ENCODE measurements at places on chromosomes 12 and 14. TPM values are rescaled to one million over a fixed set of nuclear protein-coding genes. Genes with fewer than 3 reads are reported as not detected.

- no peak overlapping the region for H3K27ac ChIP-seq
- peaks cover 22% of the 10 kb centered on the region for H3K27me3 ChIP-seq
- H3K4me1 ChIP-seq = no peaks in the 10 kb centered on the region
Measured at GRCh38 chr14:105894978-105895881, 368.8 kb downstream of the TMEM121 start.

DNA sequence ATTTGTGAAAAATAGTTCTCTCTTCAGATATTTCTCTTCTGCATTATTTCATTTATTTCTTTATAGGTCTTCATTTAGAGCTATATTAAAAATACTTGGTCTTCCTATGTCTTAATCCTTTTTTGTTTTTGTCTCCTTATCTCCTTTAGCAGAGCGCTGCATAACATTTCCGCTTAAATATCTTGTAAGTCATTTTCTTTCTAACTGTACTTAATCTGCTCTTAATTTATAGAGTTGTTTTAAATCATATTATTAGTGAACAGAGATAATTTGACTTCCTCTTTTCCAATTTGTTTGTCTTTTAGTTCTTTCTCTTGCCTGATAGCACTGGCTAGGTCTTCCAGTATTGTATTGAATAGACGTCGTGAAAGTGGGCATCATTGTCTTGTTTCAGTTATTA, 18.0 kb downstream of the LUM start:
- no peaks in the 10 kb centered on the region for H3K36me3 ChIP-seq
- no peaks in the 10 kb centered on the region for H3K4me1 ChIP-seq
- no peak overlapping the region for H3K27ac ChIP-seq
- peaks cover 2% of the 10 kb centered on the region for H3K27me3 ChIP-seq

- no peaks in the 10 kb centered on the region for H3K4me1 ChIP-seq
- H3K4me3 ChIP-seq = no peak overlapping the region
- DNase-seq = no peak
- no peaks in the 10 kb centered on the region for H3K27me3 ChIP-seq
- no peaks in the 10 kb centered on the region for H3K36me3 ChIP-seq
Measured at GRCh38 chr12:59723520-59723919, 127.7 kb downstream of the SLC16A7 start.

GRCh38 chr12:100293017-100293416, 26.0 kb downstream of the SCYL2 start:
- no peaks in the 10 kb centered on the region for H3K4me1 ChIP-seq
- H3K27ac ChIP-seq = no peak overlapping the region
- H3K27me3 ChIP-seq = no peaks in the 10 kb centered on the region

- no peaks in the 10 kb centered on the region for H3K27me3 ChIP-seq
- peak overlapping the region; percentile 86 for H3K4me3 ChIP-seq
- H3K27ac ChIP-seq = peak overlapping the region; percentile 84
- peaks cover 4% of the 10 kb centered on the region for H3K36me3 ChIP-seq
- H3K4me1 ChIP-seq = peaks cover 4% of the 10 kb centered on the region
Measured at GRCh38 chr14:100285913-100286400, 20.3 kb downstream of the SLC25A29 start.

- no peaks in the 10 kb centered on the region for H3K4me1 ChIP-seq
- no peaks in the 10 kb centered on the region for H3K27me3 ChIP-seq
- H3K27ac ChIP-seq = no peak overlapping the region
- no peaks in the 10 kb centered on the region for H3K36me3 ChIP-seq
Measured at GRCh38 chr12:127723251-127723650, 543.7 kb upstream of the TMEM132C start.

DNA sequence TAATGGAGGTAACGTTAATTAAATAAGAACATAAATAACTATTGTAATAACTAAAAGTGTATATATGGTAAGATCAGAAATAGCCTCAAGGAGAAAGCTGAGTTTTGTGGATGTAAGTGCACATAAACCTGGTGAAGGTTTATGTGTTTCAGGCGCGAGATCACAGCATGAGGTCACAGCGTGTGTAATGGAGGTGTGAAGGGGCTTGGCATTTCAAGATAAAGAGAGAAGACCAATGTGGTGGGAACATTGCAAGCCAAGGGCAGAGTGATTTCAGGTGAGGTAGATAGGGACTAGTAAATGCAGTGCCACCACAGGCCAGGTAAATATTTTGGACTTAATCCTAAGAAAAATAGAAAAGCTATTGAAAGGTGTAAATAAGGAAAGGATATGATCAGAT, 21.7 kb upstream of the KICS2 start:
- no peaks in the 10 kb centered on the region for H3K36me3 ChIP-seq
- H3K27me3 ChIP-seq = peaks cover 9% of the 10 kb centered on the region
- no peak overlapping the region for H3K4me3 ChIP-seq
- H3K4me1 ChIP-seq = no peaks in the 10 kb centered on the region

DNA sequence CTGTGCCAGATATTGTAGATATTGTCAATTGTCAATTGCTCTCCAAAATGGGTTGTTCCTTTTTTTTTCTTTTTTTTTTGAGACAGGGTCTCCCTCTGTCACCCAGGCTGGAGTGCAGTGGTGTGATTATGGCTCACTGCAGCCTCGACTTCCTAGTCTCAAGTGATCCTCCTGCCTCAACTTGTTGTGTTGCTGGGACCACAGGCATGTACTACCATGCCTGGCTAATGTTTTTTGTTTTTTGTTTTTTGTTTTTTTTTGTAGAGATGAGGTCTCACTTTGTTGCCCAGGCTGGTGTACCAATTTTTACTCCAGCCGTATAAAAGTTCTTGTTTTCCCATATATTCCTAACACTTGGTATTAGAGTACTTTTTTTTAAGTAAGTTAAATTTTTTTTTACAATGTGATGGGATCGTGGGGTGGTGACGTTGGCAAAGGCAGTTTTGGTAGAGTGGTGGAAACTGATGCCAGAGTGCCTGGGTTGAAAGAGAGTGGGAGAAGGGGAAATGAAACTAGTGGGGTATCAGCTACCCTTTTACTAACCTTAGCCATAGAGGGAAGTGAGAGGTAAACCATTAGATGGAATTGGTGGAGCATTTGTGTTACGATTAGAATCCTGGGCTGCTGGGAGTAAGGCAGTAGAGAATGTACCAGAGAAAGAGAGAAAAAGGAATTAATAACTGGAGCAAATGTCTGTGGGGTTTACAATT, 33.0 kb upstream of the CFAP54 start:
- DNase-seq = no peak
- H3K4me3 ChIP-seq = no peak overlapping the region
- H3K27ac ChIP-seq = no peak overlapping the region

GRCh38 chr14:97760050-97760449, 962.9 kb downstream of the VRK1 start:
- no peaks in the 10 kb centered on the region for H3K36me3 ChIP-seq
- H3K27ac ChIP-seq = no peak overlapping the region
- no peak overlapping the region for H3K4me3 ChIP-seq

DNA sequence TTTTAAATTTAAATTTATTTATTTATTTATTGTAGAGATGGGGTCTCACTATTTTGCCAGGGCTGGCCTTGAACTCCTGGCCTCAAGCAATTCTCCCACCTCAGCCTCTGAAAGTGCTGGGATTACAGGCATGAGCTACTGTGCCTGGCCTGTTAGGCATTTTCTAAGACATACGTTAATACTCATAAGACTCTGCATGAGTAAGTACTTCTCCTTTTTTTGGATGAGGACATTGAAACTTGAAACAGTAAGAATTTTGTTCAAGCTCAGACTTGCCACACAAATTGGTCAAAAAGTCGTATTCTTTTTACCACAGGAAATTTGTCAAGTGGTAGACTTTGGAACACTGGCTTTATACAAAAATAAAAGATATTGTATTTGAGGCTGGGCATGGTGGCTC, 187.4 kb upstream of the RASSF8 start:
- DNase-seq = no peak
- no peaks in the 10 kb centered on the region for H3K36me3 ChIP-seq
- H3K27ac ChIP-seq = no peak overlapping the region
- H3K27me3 ChIP-seq = no peaks in the 10 kb centered on the region

GRCh38 chr14:72000907-72001306, 68.7 kb downstream of the RGS6 start:
- H3K27me3 ChIP-seq = peaks cover 4% of the 10 kb centered on the region
- no peak overlapping the region for H3K4me3 ChIP-seq
- no peaks in the 10 kb centered on the region for H3K4me1 ChIP-seq
- H3K36me3 ChIP-seq = no peaks in the 10 kb centered on the region
- DNase-seq = no peak

DNA sequence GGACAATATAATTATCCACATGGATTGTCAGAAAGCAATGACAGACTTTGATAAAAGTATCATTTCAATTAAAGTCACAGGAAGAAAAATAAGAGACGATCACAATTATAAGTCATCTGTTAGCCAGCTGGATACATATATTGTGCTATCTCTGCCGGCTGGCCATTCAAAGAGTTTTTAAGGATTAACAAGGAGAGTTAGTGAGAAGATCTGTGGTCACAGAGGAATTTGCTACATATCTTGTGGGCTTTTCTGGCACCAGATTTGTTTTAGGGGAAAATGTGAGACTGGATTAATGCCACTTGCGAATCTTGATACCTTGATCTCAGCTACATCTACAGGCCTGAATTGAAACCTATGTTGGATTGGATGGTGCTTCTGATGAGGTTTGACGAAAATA, 90.9 kb upstream of the MANSC4 start:
- H3K4me1 ChIP-seq = peaks cover 9% of the 10 kb centered on the region
- DNase-seq = no peak
- H3K27ac ChIP-seq = no peak overlapping the region

- H3K4me1 ChIP-seq = no peaks in the 10 kb centered on the region
- no peaks in the 10 kb centered on the region for H3K36me3 ChIP-seq
- peaks cover 3% of the 10 kb centered on the region for H3K27me3 ChIP-seq
- no peak for DNase-seq
- no peak overlapping the region for H3K27ac ChIP-seq
Measured at GRCh38 chr14:90695997-90696660, 120.1 kb downstream of the TTC7B start.

DNA sequence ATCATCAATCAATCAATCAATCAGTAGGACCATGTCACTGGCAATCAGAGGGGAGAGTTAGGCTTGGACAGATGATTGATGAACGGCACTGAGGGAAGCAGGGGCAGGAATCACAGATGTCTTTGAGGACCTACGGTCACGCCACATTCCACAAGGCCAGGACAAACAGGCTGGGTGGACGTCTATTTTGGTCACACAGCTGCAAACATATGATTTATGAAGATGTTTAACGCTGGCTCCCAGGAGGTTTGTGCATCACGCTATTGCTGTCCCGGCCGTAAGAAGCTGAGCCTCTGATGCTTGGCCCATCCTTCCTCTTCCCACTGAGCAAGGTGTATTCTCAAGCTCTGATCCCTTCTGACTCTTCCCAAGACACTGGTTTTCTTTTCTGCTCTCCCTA, 160.8 kb downstream of the FOXN3 start:
- H3K27ac ChIP-seq = no peak overlapping the region
- DNase-seq = no peak
- no peaks in the 10 kb centered on the region for H3K27me3 ChIP-seq
- peaks cover 30% of the 10 kb centered on the region for H3K36me3 ChIP-seq

DNA sequence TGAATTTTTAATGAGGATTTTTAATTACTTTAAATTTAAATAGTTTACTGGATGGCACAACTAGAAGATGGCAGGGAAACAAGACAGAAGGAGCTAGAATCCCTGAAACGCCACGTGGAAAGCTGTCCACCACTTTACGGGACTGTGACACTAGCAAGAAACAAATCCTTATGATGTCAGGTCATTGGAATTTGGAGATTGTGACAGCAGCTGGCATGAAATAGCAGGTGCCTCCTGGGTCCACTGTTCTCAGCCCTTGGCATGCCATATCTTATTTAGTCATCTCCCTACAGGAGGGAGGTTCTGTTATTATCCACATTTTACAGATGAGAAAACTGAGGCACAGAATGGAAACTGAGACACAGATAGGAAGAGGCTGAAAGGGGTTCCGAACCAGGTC, 113.8 kb downstream of the BCL11B start:
- DNase-seq = no peak
- H3K4me3 ChIP-seq = no peak overlapping the region
- H3K27me3 ChIP-seq = peaks cover 5% of the 10 kb centered on the region
- H3K4me1 ChIP-seq = peaks cover 7% of the 10 kb centered on the region

DNA sequence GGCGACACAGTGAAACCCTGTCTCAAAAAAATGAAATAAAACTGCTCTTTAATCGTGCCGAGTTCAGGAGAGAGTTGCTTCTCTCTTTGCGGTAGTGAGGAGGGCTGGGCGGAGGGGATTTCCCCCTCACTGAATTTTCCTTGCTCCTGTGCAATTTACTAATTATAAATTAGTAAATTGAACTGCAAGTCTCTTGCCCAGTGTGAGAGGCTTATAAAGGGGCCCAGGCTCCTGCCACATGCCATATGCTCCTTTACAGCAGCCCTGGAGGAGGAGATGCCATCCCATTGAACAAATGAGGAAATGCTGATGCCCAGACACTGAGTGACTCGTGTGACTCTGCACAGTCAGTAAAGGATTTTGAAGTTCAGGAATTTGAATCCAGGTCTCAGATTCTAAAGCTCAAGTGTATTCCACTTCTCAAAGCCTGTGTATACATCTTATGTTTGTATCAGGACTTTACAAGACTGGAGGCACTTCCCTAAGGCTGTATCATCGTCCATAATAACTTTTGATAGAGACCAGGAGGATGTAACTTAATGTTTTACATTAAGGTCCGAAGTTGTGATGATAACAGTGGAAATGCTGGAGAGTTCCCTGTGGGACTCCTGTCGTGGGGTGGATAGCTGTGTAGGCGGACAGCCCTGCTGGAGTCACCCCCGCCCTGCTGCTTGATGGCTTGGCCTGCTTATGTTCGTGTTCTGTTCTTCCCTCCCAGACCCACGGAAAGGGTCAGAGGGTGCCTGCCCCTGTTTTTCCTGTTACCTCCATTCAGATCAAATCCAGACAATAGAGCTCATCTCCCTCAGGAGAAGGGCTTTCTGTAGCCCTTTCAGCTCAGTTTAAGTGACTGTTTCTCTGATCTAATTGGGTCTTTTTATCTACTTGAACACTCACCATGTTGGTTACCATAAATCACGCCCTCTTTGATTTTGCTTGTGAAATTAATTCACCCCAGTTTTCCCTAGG, 13.9 kb downstream of the PELI2 start:
- DNase-seq = no peak
- peak overlapping the region; percentile 42 for H3K4me3 ChIP-seq
- peaks cover 24% of the 10 kb centered on the region for H3K4me1 ChIP-seq
- H3K27me3 ChIP-seq = peaks cover 7% of the 10 kb centered on the region
- peaks cover 2% of the 10 kb centered on the region for H3K36me3 ChIP-seq

DNA sequence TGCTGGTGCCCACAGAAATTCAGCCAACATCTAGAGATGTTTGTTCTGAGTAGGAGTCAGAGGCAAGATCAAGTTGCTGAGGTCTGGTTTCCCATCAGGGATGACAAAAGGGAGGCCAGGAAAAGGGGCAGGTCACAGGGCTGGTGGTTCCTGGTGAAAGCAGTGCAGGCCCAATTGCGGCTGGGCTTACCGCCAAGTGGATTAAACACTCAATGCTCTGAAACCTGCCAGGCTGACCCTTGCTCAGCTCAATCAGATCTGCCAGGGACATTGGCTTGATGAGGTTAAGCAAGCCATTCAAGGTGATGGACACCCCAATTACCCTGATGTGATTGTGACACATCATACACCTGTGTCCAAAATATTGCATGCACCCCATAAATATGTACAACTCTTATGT, 5.5 kb upstream of the OAS1 start:
- H3K4me1 ChIP-seq = peaks cover 49% of the 10 kb centered on the region
- no peak overlapping the region for H3K4me3 ChIP-seq
- no peak overlapping the region for H3K27ac ChIP-seq

The ZFYVE26 gene
- total RNA-seq = 15.2 TPM

The PDE3A gene
- not detected for total RNA-seq

The LYZ gene
- not detected for total RNA-seq

The ACOT4 gene
- 1.1 TPM for total RNA-seq

The PLEKHG7 gene
- total RNA-seq = not detected

The BATF gene
- total RNA-seq = 213 TPM

The SOAT2 gene
- not detected for total RNA-seq

The PELI2 gene
- total RNA-seq = 4.4 TPM

The NELL2 gene
- 16.4 TPM for total RNA-seq

Data from activated T-helper 1 cell treated with anti-CD3 and anti-CD28 coated beads, Interleukin-12 subunit alpha, Interleukin-12 subunit beta, Interleukin-2, Interleukin-4 antibody, amounts not matched to agents 30 ng/mL and 10 ng/mL and 1 ng/mL, durations not matched to agents 14 hours and 24 hours and 36 hours (primary cell).